Lung microvascular endothelial cell (primary cell): ENCODE measurements at places on chromosomes 7 and 10. TPM values are rescaled to one million over a fixed set of nuclear protein-coding genes. Genes with fewer than 3 reads are reported as not detected.

MPP7 gene
- total RNA-seq, result 1.3 and 21.6 TPM in 2 replicates

HDAC9 gene
- 0.79 and 5.0 TPM in 2 replicates for total RNA-seq

PNLIPRP2 gene
- total RNA-seq, result not detected in 2 replicates

NPC1L1 gene
- total RNA-seq, result not detected in 2 replicates

ASZ1 gene
- total RNA-seq, result not detected in 2 replicates

VPS50 gene
- 21.4 and 32.7 TPM in 2 replicates for total RNA-seq

PROSER2 gene
- total RNA-seq, result 5.0 and 7.3 TPM in 2 replicates

ADAM8 gene
- total RNA-seq, result 0.22 and 0.40 TPM in 2 replicates

GNGT1 gene
- total RNA-seq, result not detected in 2 replicates

ZNF804B gene
- not detected in 2 replicates for total RNA-seq

C10orf95 gene
- total RNA-seq, result 0.22 TPM in 1 of 2 replicates, not detected in the other

GALNT17 gene
- total RNA-seq, result not detected in 2 replicates

NODAL gene
- total RNA-seq, result not detected in 2 replicates

CYP2W1 gene
- not detected in 2 replicates for total RNA-seq

SPDYE18 gene
- 0.20 and 0.22 TPM in 2 replicates for total RNA-seq

JAKMIP3 gene
- total RNA-seq, result under 0.01 and 0.20 TPM in 2 replicates

COL28A1 gene
- total RNA-seq, result not detected in 2 replicates

MRPS17 gene
- total RNA-seq, result 17.9 and 23.2 TPM in 2 replicates
